ENCODE measurements at places on chromosomes 2 and 18.
A peak's percentile ranks its signal among the peaks of the same experiment; 100 is the strongest.

DNA sequence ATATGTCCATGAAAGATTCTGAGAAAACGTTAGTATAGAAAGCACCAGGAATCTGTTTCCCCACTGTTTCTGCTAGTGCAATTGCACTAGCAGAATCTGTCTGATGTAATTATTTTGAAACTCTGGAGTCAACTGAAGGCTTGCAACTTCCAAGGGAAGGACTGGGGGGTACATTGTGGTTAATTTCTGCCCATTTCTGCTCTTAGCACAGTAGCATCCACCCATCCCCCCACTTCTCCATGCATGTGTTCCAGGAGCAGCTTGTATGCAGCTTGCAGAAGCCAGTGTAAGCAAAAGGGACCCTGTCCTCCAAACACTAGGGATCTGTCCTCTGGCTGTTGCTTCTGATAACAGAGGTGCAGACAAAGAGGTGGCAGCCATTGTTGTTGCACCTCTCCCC is 74.4 kb downstream of the CRACDL start:
- no peak for DNase-seq

- DNase-seq, result no peak
These were observed 20.0 kb upstream of the MEIS1 start for GRCh38 chr2:66414896-66415295.

GRCh38 chr2:48496849-48497248 is 33.1 kb upstream of the STON1 start:
- DNase-seq, result no peak

- peak; percentile 31 for DNase-seq
These were observed 618.6 kb downstream of the ZEB2 start for GRCh38 chr2:143901185-143901842.

DNA sequence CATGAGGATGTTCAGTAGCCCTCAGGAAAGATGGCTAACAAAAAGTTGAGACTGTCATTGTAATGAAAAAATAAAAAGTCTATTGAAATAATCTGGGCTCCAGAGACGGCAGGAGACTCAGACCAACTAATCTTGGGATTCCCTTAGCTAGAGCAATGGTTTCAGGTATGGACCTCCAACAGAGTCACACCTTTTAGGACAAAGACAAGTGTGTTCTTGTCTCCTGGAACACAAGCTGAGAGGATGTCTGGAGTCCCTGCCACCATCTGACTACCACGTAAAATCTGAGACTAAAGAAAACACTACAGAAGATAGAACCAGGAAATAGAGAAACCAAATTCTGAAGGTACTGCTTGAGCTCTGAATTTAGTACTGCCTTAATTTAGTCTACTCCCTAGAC is 103.3 kb upstream of the RBBP8 start:
- DNase-seq, result no peak

DNA sequence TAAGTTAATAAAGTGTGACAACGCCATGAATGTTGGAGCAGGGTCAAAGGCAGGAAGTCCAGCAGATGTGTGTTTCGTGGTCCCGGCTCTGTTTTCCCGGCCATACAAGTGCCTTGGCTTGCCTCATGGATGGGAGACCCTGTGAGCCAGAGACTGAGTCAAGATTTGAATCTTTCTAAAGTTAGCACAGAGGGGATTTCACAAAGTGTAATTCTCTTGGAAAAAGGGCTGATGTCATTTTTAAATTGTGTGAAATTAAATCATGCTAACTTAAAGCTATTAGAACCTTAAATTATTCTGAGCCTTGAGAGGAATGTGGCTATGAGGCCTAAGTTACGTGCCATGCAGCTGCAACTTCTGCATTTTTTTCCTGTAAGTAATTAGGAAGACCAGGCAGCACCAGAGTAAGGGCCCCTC is 38.3 kb upstream of the RALBP1 start:
- no peak for DNase-seq

- DNase-seq, result no peak
These were observed 566.0 kb downstream of the TMX3 start for GRCh38 chr18:68148863-68149262.

- DNase-seq, result no peak
These were observed 77.1 kb upstream of the NARS1 start for GRCh38 chr18:57698571-57699276.

DNA sequence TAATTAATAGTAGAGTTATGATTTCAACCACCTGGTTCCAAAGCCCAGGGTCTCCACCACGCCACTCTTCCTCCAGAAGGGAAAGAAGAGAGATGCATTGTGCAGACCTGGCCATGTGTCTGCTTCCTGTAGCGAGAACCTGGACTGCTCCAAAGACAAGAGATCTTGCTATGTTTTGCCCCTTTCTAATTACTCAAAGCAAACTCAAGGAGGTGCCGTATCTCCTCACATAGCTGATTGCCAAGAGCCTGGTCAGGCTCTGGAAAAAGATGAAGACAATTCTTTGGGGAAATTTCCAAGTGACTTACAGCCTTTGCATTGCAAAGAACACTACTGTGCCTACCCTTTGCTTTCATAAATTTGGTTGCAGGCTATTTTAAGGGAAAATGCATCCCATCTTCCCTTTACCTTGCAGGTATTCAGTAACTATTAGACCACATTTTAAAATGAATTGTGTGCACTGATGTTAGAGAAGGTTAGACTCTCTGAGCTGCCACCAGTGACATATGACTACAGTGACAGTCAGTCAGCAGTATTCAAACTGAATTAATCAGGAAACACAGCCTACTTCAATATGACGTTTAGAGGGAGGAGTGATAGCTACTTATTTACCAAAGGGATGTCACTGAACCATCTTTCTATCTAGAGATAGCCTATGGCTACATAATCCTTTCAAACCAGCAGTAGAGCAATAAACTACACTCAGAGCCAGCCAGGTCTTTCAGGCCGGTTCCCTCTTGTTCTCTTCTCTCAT is 842.1 kb upstream of the FANCL start:
- no peak for DNase-seq

- DNase-seq, result no peak
These were observed 60.5 kb downstream of the COX7A2L start for GRCh38 chr2:42300527-42300926.

- no peak for DNase-seq
These were observed 359.5 kb downstream of the RND3 start for GRCh38 chr2:150127995-150128394.

- no peak for DNase-seq
These were observed 369 bp downstream of the CDK5R2 start for GRCh38 chr2:218959761-218960308.

DNA sequence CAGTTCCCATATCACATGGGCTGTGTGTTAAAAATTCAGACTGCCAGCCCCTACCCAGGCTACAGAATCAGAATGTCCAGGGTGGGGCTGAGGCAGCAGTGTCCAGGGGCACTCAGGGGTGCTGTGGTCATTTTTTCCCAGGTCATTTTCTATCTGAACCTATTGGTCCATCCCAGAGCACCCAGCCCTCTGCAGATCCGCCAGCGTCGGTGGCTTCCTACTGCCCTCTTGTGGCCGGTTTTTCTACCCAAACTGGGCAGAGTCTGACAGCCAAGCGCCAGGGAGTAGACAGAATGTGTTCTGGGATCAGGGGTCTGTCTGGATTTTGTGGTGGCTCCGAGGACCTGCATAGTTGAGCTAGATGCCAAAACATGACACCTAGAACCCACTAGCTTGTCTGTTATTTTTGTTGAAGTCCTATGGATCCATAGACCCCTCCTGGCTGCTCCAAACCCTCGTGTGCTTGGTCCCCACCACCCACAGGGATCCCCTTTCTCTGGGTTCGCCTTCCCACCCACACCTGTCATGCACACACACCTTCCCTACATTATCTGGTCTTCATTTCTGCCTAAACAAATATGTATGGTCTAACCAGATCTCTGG is 34.1 kb upstream of the RMDN2 start:
- peak; percentile 80 for DNase-seq

DNA sequence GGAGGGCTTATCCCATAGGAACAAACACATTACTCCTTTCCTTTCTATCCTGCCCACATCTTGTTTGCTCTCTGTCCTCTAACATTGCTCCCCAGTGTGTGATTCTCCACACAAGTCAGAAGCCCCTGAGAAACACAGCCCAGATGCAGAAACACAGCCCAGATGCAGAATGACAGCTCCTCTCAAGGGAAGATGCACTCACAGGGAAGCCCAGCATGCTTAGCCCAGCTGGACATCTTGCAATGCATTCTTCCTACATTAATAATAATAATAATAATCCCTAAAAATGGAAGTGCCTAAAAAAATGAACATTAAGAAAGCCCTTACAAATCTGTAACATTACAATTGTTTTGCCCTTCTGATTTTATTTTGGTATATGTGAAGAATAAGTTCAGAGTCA is 172.1 kb downstream of the CBLN2 start:
- DNase-seq, result no peak

- DNase-seq, result no peak
These were observed 29.7 kb upstream of the CYTIP start for GRCh38 chr2:157473581-157473980.

- peak; percentile 63 for DNase-seq
These were observed 71.1 kb upstream of the TFCP2L1 start for GRCh38 chr2:121356058-121356640.

DNA sequence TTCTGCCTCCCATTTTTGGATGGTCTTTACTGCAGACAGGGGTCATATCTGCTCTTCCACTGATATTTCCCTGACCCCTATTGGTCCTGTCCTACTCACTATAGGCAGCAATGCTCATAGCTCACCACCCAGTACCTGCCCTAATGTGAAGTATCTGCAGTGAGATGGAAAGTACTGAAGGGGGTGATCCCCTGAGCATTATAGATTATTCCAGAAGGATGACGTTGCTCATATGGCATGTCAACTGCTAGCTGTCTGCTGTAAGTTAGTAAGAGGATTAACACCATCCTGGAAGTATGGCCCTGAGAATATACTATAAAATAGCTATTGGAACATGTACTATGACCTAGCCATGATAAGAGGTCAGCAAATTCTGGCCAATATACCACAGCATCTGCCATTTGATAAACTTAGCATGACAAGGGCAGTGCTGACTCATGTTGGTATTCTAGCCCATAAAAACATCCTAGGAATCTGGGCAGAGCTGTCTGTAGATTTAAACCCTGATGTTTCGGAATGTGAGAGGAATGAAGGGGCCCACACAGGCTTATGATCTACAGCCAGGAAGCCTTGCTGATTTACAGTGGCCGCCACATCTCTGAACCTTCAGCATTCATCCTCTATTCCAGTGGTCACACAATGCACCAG is 451.4 kb downstream of the TNS1 start:
- DNase-seq, result no peak

DNA sequence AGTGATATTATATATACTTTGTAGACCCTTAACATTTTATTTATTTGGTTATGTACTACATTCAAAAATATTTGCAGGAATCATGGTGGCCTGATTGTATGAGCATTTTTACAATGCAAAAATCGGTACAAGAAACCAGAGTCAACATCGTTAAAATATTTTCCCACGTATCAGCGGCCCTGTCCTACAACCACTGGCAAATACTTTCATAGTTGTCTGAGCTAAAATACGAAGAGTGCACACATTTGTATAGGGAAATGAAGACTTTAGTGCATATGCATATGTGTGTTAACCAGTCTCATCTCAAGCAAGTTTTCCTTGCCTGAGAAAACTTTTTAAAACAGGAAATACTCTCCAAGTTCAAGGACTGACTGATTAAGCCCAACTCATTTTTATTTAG is 35.9 kb downstream of the CCDC102B start:
- DNase-seq, result no peak

- no peak for DNase-seq
These were observed 24.0 kb upstream of the GPC1 start for GRCh38 chr2:240411261-240412160.

DNA sequence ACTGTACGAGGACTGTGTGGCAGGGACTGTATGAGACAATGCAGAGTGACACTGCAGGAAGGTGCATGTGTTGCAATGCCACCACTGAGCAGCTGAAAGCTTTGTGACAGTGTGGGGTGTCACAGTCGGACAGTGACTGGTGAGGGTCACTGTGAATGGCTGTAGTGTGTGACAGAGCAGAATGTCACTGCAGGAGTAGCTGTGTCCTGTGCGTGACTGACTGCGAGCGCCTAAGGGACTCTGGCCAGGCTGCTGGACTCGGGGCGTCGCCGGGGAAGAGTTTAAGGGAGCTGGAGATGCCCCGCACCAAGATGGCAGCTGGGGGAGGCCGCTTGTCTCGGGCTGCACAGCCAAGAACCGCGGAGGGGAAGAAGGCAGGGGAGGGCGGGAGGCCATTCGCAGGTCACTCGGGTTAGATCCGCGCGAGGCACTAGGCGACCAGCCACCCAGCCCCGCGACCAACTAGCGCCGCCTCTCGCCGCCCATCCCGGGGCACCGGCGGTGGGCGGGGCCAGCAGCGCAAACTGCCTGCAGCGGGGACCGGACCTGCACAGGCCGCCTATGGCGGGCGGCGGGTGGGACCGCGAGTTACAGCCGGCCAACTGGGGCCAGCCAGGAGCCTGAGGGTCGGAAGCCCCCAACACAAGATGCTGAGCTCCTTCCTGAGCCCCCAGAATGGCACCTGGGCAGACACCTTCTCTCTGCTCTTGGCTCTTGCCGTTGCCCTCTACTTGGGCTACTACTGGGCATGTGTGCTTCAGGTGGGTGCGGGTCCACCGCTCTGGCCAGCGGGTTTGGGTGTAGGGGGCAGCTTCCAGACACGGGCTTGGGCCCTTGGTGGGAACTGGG is at the start of gene ABHD1:
Gene ABHD1 (plus strand): TSS at position 514 of the 849 bp plus-strand sequence. CDS start 134 bp downstream, at position 648.
- peak; percentile 57 for DNase-seq

- peak; percentile 92 for DNase-seq
These were observed at the start of the genes CARF and WDR12 for GRCh38 chr2:202911512-202912341. CARF (plus strand) TSS chr2:202912275; CDS start chr2:202941903, 29,628 bp downstream. WDR12 (minus strand) TSS chr2:202911673; CDS start chr2:202911476, 197 bp downstream.

DNA sequence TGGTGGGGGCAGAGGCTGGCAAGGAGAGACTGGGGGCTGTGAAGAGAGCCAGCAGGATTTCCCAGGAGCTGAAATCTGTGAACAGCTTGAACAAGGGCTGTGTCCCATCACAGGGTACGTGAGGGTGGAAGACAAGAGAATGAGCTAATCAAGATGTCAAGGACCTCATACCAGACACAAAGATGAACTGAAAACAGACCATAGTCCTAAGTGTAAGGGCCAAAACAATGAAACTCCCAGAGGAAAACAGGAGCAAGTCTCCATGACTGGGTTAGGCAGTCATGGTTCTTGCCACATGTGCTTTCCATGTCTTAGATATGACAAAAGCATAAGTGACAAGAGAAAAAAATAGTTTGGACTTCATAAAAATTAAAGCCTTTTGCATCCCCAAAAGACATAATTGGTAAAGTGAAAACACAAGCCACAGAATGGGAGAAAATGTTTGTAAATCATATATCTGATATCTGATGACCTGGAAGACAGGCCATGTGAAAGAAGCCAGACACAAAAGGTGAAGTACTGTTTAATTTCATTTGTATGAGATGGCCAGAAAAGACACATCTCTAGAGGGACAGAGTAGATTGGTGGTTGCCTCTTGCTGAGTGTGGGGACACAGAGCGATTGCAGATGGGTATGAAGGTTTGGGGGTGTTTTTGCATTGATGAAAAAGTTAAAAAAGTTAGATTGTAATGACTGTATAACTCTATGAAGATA is 67.6 kb downstream of the FHOD3 start:
- DNase-seq, result no peak

DNA sequence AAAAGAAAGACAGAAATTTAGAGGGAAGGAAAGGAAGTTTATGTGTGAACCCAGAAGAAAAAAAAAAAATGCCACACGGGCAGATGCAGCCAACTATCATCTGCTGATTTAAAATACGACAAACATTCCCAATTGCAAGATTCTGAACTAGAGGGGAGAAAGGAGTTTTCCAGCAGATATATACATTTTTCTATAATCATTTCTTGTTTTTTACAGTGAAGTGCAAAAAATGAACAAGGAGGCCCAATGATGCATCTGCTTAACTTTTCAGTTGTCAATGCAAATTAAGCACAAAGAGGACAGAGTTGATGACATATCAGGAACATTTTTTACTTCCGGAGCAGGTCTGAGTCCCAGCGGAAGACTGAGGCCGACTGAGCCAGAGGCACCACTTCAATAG is 144.7 kb downstream of the MYCN start:
- DNase-seq, result no peak

All from Calu3 (cell line).